ENCODE measurements at places on chromosomes 4 and X. TPM values are rescaled to one million over a fixed set of nuclear protein-coding genes. Genes with fewer than 3 reads are reported as not detected.

PPM1K gene
- total RNA-seq: 16.8 TPM

SSR4 gene
- 149 TPM for total RNA-seq

DNA sequence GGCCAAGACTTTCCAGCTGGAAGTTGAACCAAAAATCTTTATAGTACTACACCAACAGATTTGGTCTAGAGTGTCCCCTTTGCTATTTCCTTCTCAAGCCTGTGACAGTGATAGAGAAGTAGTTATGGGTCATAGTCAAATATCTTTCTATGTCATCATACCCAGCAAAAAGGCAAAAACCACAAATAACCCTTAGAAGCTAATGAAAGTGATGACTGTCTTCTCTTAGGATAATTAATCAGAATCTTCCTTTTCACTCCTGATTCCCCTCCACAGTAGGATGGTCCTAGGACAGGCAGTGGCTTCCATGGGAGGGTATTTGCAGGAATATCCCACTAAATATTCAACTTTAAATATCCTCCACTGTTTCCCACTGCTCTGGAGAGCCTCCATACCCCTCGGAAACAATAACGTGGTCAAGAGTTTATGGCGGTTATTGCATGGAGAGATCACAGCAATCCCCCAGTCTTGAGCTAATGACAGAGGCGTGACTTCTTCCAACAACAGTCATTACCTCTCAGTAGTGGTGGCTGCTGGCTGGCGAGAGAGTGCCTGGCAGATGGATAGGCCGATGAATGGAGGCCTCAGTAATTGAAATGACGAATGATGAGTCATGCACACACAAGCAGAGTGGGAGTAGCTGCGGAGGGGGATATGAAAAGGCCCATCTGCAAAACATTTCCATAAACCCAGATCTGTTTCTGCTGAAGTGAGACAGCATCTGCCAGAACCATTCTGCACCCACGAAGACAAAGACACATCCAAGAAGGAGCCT is 154.9 kb downstream of the STK32B start:
- H3K27ac ChIP-seq: no peak overlapping the region
- no peaks in the 10 kb centered on the region for H3K27me3 ChIP-seq
- no peak for DNase-seq
- no peaks in the 10 kb centered on the region for H3K4me1 ChIP-seq
- H3K4me3 ChIP-seq: no peak overlapping the region

ZNF827 gene
- 37.7 TPM for total RNA-seq

TRIM75 gene
- total RNA-seq: not detected

DNA sequence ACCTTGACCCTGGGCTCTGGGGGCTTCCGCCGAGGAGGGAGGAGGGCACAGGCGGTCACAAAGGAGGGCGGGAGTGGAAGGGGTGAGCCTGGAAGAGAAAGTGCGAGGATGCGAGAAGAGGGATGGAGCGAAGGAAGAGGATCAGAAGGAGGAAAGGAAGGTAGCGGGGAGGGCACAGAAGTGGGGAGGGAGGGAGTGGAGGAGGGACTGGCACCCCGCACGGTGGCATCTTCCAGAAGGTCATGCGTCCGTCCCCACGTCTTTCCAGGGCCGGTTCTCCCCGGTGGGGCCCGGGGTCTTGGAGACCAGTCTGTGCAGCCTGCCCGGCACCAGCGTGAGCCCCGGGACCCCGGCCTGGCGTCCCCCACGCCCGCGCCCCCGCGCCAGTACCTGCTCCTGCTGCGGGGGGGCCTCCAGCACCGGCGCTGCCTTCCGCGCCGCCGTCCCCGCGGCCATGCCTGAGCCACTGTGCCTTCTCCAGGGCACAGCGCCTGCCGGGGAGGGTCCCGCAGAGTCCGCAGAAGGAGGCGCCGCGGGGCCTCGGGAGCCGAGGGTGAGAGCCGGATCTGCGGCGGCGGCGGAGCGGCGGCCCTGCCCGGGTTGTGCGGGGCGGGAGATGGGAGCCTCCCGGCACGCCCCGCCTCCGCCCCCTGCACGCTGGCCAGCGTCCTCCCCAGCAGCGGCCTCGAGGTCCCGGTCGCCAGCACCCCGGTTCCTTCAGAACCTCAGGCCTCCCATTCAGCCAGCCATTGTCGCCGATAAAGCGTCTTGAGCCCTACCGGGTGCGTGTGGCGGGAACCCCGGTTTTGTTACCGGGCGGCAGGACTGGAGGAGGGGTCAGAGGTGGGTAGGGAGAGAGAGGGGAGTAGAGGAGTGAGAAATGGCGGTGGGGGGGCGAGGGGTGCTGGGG is at the start of gene RNF175:
RNF175 (minus strand) TSS at position 618 of the 910 bp plus-strand sequence; CDS start at position 456, 162 bp downstream.
- H3K36me3 ChIP-seq: no peaks in the 10 kb centered on the region
- DNase-seq: no peak
- peaks cover 12% of the 10 kb centered on the region for H3K4me1 ChIP-seq

ARHGAP6 gene
- total RNA-seq: 38.3 TPM

DNA sequence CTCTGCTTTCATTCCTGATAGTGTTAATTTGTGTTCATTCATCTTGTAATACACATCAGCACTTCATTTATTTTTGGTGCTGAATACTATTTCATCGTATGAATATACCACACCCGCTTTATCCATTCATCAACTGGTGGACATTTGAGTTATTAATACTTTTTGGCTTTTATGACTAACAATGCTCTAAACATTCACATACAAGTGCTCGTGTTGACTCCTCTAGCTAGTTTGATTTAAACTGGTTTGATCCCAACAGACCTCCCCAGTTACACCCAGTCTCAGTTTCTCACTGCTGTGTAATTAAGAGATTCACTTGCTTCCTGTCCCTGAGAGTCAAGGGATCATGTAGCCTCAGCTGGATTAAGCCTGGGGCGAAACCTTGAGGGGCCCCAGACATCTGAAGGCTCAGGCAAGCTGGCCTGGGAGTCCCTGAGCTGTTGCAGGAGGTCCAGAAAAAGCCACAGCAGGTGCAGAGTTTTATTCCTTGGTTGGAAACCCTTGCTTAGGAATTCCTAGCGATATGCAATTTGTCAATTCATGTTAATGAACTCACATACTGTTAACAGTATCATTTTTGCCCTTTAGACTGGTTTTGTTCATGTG is 52.8 kb upstream of the CLDN24 start:
- no peak overlapping the region for H3K4me3 ChIP-seq
- no peak for DNase-seq
- H3K27ac ChIP-seq: no peak overlapping the region
- H3K27me3 ChIP-seq: no peaks in the 10 kb centered on the region

DNA sequence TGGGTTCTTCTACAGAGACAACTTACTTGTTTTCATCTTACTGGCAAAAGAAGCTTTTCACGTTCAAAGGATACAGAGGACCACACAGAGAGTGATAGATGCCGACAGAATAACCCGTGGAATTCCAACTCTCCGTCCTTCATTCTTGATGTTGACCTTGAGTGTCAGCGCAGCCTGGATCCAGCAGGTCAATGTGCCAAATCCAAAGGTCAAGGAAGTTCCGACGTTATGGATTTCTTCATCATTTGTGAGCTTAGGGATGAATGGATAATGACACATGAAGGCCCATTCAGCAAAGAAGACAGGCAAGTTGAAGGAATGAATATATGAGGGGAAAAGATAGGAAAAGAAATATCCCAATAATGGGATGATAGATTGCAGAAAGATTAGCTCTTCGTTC is 59.6 kb downstream of the ENOPH1 start:
- H3K4me1 ChIP-seq: no peaks in the 10 kb centered on the region
- no peak overlapping the region for H3K4me3 ChIP-seq
- no peaks in the 10 kb centered on the region for H3K36me3 ChIP-seq
- no peaks in the 10 kb centered on the region for H3K27me3 ChIP-seq

DNA sequence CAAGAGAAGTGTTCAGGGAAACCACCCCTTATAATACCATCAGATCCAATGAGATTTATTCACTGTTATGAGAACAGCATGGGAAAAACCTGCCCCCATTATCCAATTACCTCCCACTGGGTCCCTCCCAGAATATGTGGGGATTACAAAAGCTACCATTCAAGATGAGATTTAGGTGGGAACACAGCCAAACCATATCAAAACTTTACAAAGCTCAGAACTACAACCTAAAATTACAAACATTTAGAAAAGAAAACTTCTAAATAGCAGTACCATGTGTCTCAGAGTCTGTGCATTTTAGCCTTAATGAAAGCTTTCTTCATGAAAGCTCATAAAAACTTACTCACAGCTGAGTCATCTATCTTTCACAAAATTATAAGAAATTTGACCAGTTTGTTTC is 1442.8 kb upstream of the PCDH7 start:
- H3K36me3 ChIP-seq: no peaks in the 10 kb centered on the region
- no peak for DNase-seq
- no peak overlapping the region for H3K27ac ChIP-seq
- H3K27me3 ChIP-seq: no peaks in the 10 kb centered on the region
- no peaks in the 10 kb centered on the region for H3K4me1 ChIP-seq

PNMA3 gene
- total RNA-seq: 0.36 TPM

GRCh38 chr4:152348670-152349069 is 187.2 kb downstream of the FBXW7 start:
- H3K36me3 ChIP-seq: peaks cover 8% of the 10 kb centered on the region
- no peak for DNase-seq
- no peak overlapping the region for H3K4me3 ChIP-seq
- no peaks in the 10 kb centered on the region for H3K4me1 ChIP-seq
- no peak overlapping the region for H3K27ac ChIP-seq

TGIF2LX gene
- not detected for total RNA-seq

- no peak overlapping the region for H3K4me3 ChIP-seq
- H3K27ac ChIP-seq: no peak overlapping the region
- no peak for DNase-seq
Measured at GRCh38 chr4:56342746-56343145, 44.5 kb downstream of the AASDH start.

TLR8 gene
- 2.9 TPM for total RNA-seq

VEGFD gene
- 11.4 TPM for total RNA-seq

DNA sequence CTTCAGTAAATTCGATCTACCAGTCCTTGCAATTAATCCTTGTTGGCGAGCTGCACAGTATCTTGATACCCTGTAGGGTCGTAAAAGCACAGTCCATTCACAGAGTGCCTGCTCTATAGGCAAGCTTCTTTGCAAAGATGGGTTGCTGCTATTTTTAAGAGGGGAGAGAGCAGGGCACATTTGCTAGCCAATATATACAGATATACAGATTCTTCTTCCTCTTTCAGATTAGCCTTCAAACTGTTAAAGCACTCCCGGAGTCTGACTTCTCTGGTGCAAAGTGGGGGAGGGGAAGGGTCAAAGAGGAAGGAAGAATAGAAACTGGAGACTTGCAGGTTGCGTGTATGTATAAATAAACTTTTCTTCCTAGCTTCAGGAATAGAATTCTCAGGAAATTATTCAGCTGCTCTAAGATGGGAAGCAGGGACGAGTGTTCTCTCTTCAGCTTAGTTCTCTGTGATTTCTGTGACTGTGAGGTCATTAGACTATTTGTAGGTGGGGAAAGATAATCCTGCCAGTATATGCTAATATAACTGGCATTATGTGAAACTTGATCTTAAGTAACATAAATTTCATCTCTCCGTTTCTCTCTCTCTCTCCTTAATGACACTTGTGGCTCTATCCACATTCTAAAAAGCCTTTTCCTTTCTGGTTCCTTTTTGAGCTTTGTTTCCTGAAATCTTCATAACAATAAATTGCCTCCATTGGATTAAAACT is at the start of gene CYSLTR1:
CYSLTR1 (minus strand) TSS at position 242 of the 717 bp plus-strand sequence. CDS start 53,865 bp downstream, outside the sequence.
- H3K36me3 ChIP-seq: no peaks in the 10 kb centered on the region
- no peaks in the 10 kb centered on the region for H3K4me1 ChIP-seq
- peak within 1 kb of the TSS; percentile 69 for H3K27ac ChIP-seq
- H3K27me3 ChIP-seq: no peaks in the 10 kb centered on the region

DNA sequence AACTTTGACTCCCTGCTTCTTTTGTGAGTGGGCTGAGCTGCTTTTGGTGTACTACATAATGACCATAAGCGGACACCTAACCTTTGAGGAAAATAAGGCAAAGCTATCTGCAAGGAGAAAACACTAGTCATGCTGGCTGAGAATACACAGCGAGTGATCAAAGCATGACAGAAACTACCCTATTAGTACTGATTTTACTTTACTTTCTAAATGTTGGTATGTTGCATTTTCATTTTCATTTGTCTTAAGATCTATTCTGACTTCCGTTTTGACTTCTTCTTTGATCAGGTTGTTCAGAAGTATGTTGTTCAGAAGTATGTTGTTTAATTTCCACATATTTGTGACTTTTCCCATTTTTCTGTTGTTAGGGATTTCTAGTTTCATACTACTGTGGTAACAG is 361.1 kb downstream of the TRAM1L1 start:
- no peak overlapping the region for H3K27ac ChIP-seq
- no peaks in the 10 kb centered on the region for H3K4me1 ChIP-seq
- no peak for DNase-seq
- no peaks in the 10 kb centered on the region for H3K27me3 ChIP-seq

GRCh38 chr4:73451404-73451803 is 15.4 kb downstream of the AFP start:
- H3K4me1 ChIP-seq: no peaks in the 10 kb centered on the region
- H3K36me3 ChIP-seq: no peaks in the 10 kb centered on the region
- no peak for DNase-seq
- no peak overlapping the region for H3K4me3 ChIP-seq
- H3K27ac ChIP-seq: no peak overlapping the region

GRCh38 chr4:128350449-128351045 is 62.9 kb upstream of the PGRMC2 start:
- no peaks in the 10 kb centered on the region for H3K36me3 ChIP-seq
- H3K27ac ChIP-seq: no peak overlapping the region
- DNase-seq: no peak
- H3K4me3 ChIP-seq: no peak overlapping the region

UGT8 gene
- total RNA-seq: 0.55 TPM

RBM46 gene
- not detected for total RNA-seq

DNA sequence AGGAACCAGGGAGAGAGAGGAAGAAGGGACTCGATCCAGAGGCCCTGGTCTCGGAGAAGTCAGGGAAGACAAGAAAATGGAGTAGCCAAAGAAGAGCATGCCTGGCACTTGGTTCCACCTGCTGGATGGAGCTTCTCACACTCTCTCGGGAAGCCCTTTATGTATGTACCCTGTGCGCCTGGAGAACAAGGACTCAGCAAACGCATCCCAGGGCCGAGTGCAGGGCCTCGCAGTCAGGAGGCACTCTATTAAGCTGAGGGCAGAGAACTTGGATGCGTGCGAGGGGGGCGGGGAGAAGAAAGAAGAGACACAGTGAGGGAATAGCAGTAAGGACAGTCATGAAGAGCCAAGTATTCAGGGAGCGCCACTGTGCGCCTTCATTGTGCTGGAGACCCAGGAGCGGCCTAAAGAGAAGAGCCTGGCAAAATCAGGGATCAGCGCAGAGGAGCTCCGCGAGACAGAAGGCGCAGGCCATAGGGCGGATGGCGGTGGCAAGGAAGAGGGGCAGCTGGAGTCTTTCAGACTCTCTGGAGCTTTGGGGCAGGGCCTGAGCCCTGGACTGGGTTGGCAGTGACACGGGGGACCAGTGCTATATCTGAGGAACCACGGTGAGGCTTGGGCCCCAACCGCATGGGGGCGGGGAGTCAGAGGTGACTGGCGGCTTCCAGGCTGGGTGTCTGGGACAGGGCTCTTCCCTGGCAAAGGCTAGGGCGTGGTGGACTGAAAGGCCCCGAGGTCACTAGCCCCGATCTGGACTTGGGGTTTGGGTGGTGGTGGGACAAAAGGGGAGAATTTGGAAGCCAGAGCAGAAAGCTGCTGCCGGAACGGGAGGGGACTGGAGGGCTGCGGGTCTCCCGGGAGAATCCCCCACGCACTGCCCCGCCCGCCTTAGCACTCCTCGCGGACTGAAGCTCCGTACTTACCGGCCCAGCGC is 1.9 kb upstream of the SEPTIN6 start:
- H3K4me1 ChIP-seq: peaks cover 19% of the 10 kb centered on the region
- H3K36me3 ChIP-seq: no peaks in the 10 kb centered on the region

Data from sigmoid colon (tissue), 7 donors.